ENCODE measurements at places on chromosomes 7 and 10.
A peak's percentile ranks its signal among the peaks of the same experiment; 100 is the strongest.

DNA sequence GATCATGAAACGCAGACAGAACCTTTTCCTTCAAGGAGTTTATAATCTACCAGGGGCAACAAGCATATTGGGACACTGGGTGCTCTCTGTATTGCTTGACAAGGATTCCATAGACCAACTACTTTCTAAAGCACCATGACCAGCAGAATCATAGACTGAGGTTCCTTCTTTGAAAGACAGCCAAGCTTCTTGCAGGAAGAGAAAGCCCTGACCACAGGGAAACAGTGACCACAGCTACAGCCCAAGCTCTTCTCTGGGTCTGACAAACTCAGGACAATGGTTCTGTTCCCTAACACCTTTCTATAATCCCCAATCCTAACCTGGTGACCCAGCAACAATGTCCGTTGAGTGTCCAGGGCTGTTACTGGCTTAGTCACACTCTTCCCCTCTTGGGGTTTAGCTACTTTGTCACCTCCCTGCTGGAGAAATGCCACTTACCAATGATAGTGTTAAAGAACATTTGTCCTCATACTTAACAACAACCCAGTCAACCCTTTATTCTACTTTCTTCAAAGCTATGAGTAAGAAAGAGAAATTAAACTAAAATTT lies 155.7 kb downstream of the JAZF1 start:
- DNase-seq, result no peak

GRCh38 chr7:37430640-37431039 lies 18.0 kb downstream of the ELMO1 start:
- DNase-seq, result no peak

GRCh38 chr7:30238721-30239441 lies 45.5 kb upstream of the ZNRF2 start:
- DNase-seq, result no peak

DNA sequence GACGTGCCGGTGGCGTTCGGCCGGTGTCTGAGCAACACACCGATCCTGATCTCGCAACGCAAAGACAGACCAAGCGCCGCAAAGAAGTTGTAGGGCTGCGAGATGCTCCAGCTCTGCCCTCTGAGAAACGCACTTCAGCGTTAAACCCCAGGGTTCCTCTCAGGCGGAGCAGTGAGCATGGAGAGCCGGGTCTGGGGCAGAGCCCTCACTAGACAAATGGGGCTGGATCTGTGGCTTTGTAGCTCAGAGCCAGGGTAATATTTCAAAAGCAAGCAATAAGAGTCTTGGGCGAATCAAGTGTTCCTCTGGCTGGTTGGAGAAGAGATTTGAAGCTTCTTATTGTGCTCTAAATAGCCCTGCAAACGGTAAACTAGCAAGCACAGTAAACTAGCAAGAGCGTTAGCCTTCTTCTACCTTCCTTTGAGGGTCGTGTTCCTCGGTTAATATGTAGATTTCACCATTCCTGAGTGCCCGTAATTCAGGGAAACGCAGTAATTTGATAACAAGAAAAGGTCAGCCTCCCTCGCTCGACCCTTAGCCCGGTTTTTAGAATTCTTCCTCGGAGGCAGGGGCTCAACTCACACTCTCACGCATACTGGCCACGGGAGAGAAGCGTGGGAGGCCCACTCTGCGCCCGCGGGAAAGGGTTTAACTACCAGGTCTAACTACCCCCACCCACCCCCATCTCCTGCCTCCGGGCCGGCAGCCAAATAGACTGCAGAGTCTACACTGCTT lies 6.7 kb downstream of the SKAP2 start:
- DNase-seq, result no peak

- no peak for DNase-seq
These were observed 247.3 kb downstream of the ETV1 start for GRCh38 chr7:13742126-13742525.

- no peak for DNase-seq
These were observed 26.9 kb upstream of the ABCA13 start for GRCh38 chr7:48144291-48144768.

DNA sequence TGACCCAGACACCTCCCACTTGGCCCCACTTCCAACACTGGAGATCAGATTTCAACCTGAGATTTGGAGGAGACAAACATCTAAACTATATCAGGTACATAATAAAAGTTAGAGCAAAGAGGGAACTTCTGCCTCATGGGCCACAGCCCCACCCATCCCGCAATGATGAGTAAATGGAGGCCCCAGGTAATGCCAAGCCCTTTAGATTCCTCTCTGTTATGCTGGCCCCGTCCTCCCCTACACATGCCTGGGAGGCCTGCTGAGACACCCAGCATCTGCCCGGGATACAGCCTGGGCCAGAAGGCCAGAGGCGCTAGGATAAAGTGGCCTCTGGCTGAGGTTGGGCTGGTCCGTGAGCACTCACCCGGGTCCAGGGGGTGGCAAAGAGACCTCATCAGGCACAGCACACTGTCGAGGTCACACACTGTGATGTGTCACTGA lies 185.5 kb upstream of the SH2B2 start:
- DNase-seq, result no peak

DNA sequence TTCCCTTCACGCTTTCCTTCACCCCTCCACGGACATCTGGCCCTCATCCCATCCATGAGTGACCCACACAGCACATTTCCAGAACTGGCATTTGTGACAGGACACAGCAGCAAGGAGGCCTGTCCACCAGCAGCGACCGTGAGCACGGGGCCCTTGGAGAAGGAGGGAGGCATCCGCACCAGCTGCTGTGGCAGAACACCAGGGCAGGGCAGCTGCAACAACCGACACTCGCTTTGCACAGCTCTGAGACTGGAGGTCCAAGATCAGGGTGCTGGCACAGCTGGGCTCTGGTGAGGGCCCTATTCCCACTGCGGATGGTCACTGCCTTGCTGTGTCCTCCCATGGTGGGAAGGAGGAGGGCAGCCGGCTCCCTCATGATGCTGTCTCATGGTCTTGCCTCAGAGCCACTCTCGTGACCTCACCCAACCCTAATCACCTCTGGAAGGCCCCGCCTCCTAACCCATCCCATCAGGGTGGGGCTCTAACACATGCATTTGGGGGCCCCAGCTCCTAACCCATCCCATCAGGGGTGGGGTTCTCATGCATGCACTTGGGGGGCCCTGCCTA lies 36.7 kb downstream of the PTPRN2 start:
- DNase-seq, result no peak

GRCh38 chr10:101772895-101773761 lies 2.8 kb downstream of the FGF8 start:
- DNase-seq, result no peak

DNA sequence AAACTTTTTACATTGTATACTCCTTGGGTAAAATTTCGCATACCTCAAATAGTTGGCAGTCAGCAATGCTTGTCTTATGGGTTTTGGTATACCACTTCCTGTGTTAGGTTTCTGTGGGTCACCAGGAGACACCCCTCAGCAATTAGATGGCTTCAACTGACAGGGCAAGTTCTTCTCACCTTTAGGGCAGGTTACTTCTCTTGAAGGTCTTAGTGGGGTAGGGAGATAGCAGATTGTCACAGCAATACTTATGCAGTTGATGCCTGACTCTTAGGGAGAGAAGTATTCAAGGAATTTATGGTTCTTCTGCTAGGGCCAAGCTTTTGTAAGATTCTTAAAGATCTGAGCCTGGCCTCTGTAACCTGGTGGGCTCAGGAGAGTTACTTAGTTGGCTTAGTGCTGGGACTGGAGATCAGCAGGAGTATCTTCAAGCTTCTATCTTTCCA lies 42.9 kb downstream of the MKLN1 start:
- no peak for DNase-seq

DNA sequence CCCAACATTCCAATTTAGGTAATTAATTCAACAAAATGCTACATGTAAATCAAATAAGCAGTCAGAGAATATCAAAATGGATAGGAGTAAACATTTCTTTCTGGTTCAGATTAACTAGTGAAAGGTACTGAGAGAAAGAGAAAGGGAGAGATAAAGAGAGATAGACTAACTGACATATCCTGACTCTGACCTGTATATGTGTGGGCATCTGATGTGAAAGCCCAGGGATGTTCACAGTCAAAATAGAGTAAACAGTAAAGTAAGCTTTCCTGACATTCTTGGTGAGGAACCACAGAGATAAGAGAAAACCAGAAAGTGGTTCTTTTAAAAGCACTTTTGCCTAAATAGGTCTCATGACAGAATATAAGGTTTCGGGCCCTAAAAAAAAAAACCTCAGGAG lies 37.5 kb upstream of the ANK3 start:
- DNase-seq, result no peak

- DNase-seq, result peak; percentile 56
These were observed 141.3 kb upstream of the KLF14 start for GRCh38 chr7:130875265-130875741.

DNA sequence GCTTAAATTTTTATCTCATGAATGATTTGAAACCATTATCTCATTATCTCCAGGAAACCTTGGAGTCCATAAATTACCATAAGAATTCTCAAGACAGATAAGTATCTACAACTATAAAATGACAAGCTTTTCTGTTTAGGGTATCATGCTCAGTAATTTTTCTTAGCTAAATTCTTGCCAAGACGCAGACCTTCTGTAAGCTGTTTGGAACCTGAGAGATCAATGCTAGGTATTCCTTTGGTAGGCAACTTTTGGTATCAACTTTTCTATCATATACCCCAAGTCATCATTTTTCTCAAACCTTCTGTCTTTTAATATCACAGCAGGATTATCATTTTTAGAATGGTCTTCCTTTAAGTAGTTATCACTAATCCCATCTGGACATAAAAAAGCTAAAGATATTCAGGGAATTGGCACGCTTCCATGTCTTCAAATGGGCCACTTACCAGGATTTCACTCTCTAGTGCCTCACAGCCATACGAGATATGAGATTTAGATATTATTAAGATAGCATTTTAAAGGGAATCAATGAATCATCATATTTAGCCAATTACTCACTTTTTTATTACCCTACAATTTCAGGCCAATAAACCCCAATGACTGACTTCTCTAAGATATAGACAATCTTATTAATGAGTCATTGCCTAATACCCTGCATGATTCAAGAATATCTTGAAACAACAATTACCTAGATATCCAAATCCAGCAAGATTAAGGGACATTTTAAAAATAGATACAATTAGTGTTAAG lies 544.1 kb downstream of the HTR7 start:
- no peak for DNase-seq

GRCh38 chr10:60206735-60207134 lies 182.9 kb downstream of the ANK3 start:
- DNase-seq, result no peak

GRCh38 chr7:48158404-48158803 lies 12.9 kb upstream of the ABCA13 start:
- no peak for DNase-seq

- DNase-seq, result no peak
These were observed 94.3 kb upstream of the ADO start for GRCh38 chr10:62710182-62710581.

DNA sequence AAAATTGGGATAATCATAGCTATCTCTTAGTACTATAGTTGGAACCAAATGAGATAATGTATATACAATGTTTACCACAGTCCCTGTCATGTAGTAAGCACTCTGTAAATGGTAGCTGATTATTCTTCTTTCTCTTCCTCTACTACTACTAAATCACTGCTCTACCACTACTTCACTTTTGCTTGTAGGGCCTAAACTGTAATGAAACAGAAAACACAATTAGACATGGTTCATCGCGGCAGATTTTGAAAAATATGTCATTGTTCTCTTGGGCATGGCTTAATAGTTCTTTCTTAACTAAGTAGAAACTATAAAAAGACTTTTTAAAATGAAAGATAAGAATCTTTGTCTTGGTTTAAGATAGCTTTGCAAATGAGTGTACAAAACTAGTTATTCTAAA lies 34.9 kb downstream of the R3HCC1L start:
- DNase-seq, result no peak

DNA sequence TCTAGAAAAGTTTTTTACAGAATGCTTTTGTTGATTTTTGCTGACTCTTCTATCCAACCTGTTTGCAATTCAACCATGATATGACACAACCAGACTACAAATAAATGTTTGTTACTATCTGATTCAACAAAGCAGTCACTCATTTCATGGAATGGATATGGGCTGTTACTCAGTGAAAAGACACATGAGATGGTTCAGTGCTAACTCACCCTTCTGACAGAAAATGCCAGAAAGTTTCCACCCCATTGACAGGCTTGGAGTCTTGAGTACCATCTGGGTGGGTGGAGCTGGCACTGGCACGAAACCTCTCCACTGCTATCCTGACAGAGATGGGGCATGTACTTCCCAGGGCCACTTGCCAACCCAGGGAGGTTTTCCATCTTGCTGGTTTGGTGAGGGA lies 39.5 kb downstream of the RBM28 start:
- no peak for DNase-seq

GRCh38 chr7:141478845-141479244 lies 72.4 kb upstream of the AGK start:
- no peak for DNase-seq

GRCh38 chr7:84177758-84178412 lies 16.7 kb downstream of the SEMA3A start:
- no peak for DNase-seq
